ENCODE measurements at places on chromosomes 4 and X. TPM values are rescaled to one million over a fixed set of nuclear protein-coding genes. Genes with fewer than 3 reads are reported as not detected.

- DNase-seq: no peak
These were observed 1.6 kb downstream of the SLITRK4 start for GRCh38 chrX:143634309-143634662.

GRCh38 chr4:13928214-13928613, 300.7 kb upstream of the BOD1L1 start:
- DNase-seq: no peak

Gene ETDA
- polyA plus RNA-seq: not detected

Gene DCAF12L1
- polyA plus RNA-seq: not detected

Gene ARR3
- polyA plus RNA-seq: not detected

Gene USP26
- polyA plus RNA-seq: not detected

Gene TMPRSS11A
- polyA plus RNA-seq: not detected

DNA sequence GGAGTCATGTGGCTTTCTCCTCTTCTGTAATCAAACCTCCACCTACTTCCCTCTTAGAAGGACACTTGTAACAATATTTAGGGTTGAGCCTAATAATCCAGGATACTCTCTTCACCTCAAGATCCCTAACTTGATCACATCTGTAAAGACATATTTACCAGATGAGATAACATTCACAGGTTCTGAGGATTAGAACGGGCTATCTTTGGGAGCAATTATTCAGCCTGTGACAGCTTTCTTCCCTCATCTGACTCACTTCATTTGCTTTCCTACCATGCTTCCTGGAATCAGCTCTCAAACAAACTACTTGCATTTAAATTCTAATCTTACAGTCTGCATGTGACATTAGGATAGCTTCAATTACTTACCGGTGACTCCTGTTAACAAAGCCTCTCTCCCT, 133.5 kb upstream of the NDST3 start:
- no peak for DNase-seq

GRCh38 chr4:109662771-109663170, 40.5 kb downstream of the CASP6 start:
- DNase-seq: no peak

DNA sequence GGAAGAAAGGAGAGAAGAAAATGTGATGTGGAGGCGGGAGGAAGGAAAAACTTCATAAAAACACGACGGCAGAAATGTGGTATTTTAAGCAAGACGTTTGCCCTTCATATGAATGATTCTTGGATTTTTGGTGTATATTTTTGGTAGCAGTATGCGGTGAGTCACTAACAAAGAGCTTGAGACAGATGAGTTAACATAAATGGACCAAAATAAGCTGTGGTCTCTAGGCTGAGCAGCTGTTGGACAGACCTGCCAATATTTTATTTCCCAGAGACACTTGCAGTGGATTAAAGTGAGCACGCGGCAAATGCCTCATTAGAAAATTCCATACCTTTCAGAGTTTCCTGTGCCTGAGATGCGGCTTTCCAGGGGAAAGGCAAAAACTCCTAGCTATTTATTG, 43.1 kb upstream of the RPS6KA3 start:
- DNase-seq: no peak

GRCh38 chr4:148975464-148975863, 533.2 kb upstream of the NR3C2 start:
- DNase-seq: no peak

- no peak for DNase-seq
These were observed 67.1 kb downstream of the PGRMC2 start for GRCh38 chr4:128220286-128221235.

- DNase-seq: no peak
These were observed 18.7 kb upstream of the ALG13 start for GRCh38 chrX:111662292-111662691.

GRCh38 chrX:103538728-103539127, 19.4 kb upstream of the RAB40A start:
- no peak for DNase-seq

Gene RAB40A
- polyA plus RNA-seq: not detected

- no peak for DNase-seq
These were observed 84.7 kb downstream of the CENPC start for GRCh38 chr4:67460574-67460973.

GRCh38 chr4:141019768-141020167, 113.5 kb downstream of the RNF150 start:
- no peak for DNase-seq

Gene GSTCD
- polyA plus RNA-seq: 0.64 TPM

DNA sequence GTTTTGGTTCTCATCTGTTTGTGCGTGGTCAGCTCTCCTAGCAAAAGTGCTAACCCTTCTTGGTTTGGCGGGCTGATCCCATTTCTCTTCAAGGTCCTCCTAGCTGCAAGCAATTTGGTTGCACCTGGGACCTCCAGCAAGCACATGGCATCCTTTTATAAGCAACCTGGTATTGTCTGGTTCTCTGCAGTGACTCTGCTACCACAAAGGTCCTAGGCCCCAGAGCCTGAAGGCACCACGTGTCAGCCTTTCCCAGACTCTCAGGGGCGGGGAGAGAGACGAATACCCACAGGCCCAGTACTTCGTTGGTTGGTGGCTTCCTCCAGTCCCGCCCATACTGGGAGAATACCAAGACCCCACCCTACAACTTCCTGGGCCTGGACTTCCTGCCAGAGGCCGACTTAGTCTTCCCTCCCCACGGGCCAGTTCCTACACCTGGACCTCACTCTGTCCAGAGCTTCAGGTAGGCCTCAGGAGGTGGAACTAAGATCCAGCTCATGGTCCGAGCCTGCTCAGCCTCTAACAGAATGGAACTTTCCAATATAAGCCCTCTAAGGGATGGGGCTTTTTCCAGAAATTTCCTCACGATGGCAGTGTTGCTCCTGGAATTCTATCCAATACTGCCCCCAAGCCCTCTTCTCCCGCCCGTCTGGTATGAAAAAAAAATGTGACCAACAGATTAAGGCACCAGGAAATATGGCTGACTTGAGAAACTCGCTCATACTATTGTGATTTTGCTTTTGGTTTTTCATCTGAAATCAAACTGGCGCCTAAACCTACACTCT, 192.5 kb upstream of the STK26 start:
- DNase-seq: peak; percentile 48

GRCh38 chr4:189656641-189657040, 284.0 kb upstream of the FRG1 start:
- DNase-seq: no peak

DNA sequence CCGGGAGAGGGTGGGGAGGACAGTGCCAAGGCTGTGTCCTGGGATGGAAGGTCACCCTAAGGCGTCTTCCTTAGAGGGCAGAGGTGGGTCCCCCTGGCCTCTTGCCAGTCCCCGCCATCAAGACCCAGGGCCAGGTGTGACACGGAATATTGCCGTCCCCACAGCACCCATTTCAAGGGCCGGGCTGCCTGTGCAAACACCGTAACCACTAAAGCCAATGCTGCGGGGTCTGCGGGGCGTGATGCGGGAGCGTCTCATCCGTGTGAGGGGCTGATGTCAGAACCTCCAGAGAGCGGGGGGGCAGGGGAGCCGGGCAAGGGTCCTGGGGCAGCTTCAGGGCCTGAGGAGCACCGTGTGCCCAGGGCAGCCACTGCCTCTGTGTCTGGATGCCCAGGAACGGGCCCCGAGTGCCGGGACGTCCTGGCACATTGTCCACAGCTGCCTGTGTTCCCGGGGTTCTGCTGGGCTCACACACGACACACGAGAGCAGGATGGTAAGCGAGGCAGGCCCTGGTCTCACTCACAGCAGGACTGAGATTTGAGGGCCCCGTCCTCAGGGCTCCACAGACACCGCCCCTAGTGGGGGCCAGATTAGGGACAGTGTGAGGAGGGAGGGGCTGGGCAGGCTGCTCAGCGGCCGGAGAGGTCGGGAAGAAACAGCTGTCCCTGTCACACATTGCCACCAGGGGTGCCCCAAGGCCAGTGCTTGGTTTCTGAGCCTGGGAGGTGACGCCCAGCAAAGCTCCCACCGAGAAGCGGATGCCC, 29.2 kb downstream of the NKX1-1 start:
- no peak for DNase-seq

DNA sequence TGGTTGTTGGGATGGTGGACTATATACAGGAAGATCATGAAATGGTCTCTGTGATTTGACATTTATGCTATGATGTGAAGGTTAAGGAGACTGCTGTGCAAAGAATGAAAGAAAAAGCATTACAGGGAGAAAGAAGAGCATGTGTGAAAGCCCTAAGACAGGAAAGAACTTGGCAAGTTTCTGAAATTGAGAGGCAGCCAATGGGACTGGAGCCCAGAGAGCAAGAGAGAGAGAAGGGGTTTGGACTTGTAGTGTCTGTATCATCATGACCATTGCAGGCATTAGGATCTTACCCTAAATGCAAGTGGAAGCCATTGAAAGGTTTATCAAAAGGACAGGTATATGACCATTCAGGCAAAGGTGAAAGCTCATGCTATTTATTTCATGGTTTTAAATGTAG, 147.1 kb downstream of the NAA11 start:
- DNase-seq: no peak
